ENCODE measurements at places on chromosomes 11 and 22. TPM values are rescaled to one million over a fixed set of nuclear protein-coding genes. Genes with fewer than 3 reads are reported as not detected.

LSP1 gene
- total RNA-seq = 9.9 TPM

OR10G8 gene
- total RNA-seq = not detected

GTF2H1 gene
- 30.0 TPM for total RNA-seq

OR10A2 gene
- not detected for total RNA-seq

ABCG4 gene
- not detected for total RNA-seq

ZNF280B gene
- 1.4 TPM for total RNA-seq

YPEL1 gene
- total RNA-seq = 1.6 TPM

INSC gene
- total RNA-seq = 2.6 TPM

EXPH5 gene
- total RNA-seq = 51.8 TPM

NUP160 gene
- total RNA-seq = 23.4 TPM

CD3D gene
- total RNA-seq = 8.0 TPM

OR4D5 gene
- 0.37 TPM for total RNA-seq

CELSR1 gene
- total RNA-seq = 4.9 TPM

APOL5 gene
- not detected for total RNA-seq

ADM gene
- total RNA-seq = 47.1 TPM

TRIM51 gene
- total RNA-seq = not detected

CAVIN3 gene
- total RNA-seq = 4.6 TPM

MYOD1 gene
- total RNA-seq = not detected

OR10D3 gene
- not detected for total RNA-seq

PTGDR2 gene
- 4.6 TPM for total RNA-seq

MMP1 gene
- 0.75 TPM for total RNA-seq

GUCY1A2 gene
- total RNA-seq = 0.37 TPM

DEUP1 gene
- not detected for total RNA-seq

TPBGL gene
- total RNA-seq = not detected

DNAJB7 gene
- total RNA-seq = 0.47 TPM

SCGB1D2 gene
- total RNA-seq = not detected

DKK3 gene
- 8.1 TPM for total RNA-seq

MMP7 gene
- total RNA-seq = not detected

OR8B3 gene
- total RNA-seq = not detected

PDE2A gene
- total RNA-seq = 6.6 TPM

ACR gene
- 1.5 TPM for total RNA-seq

PRRG4 gene
- 19.0 TPM for total RNA-seq

PHOX2A gene
- 0.61 TPM for total RNA-seq

IL10RA gene
- 19.0 TPM for total RNA-seq

BTG4 gene
- not detected for total RNA-seq

ACTN3 gene
- not detected for total RNA-seq

TMEM109 gene
- total RNA-seq = 39.7 TPM

ROM1 gene
- total RNA-seq = 2.0 TPM

FAM181B gene
- total RNA-seq = 0.61 TPM

CD6 gene
- 1.9 TPM for total RNA-seq

KLHL35 gene
- 0.37 TPM for total RNA-seq

NLRX1 gene
- 17.9 TPM for total RNA-seq

OR5AS1 gene
- not detected for total RNA-seq

CECR2 gene
- 0.36 TPM for total RNA-seq

NEFH gene
- 0.34 TPM for total RNA-seq

RIC8A gene
- 77.8 TPM for total RNA-seq
